ENCODE measurements at places on chromosomes 11 and 22.

GRCh38 chr11:34313099-34313517 lies 44.7 kb downstream of the ABTB2 start:
- no peak for DNase-seq

DNA sequence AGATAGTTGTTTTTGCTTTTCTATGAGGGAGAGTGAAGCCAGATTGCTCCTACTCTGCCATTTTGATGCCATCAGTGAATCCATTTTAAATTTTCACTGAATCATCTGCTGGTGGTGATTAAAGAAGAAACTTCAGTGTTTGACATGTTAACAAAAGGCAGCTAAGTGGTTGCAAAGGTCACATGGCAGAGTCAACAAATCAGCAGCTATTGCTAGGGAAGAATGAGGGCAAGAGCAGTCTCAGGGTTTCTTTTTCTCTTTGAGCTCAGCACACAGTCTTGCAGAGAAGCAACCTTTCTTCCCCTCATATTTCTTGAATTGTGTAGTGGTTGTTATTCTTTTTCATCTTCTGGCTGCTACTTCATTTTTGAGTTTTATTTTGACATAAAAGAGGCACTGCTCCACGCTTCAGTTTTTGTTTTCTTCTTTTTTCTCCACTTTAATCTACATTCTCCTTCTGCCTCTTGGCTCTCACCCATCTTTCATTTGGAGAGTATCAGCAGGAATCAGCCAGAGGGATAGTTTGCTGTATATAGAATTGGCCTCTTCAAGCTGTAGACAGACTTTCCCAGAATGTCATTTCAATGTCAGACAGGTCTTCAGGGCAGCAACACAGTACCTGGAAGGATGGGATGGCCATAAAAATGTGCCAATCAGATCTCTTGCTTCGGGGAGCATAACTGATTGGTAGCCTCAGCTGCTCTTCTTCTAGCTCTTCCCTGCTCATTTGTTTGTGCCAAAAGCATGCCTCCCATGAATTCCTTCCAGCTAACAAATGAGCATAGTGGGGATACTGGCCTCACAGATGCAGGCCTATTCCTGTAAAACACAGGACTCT lies 153.9 kb downstream of the TRPC6 start:
- DNase-seq: peak; percentile 12

DNA sequence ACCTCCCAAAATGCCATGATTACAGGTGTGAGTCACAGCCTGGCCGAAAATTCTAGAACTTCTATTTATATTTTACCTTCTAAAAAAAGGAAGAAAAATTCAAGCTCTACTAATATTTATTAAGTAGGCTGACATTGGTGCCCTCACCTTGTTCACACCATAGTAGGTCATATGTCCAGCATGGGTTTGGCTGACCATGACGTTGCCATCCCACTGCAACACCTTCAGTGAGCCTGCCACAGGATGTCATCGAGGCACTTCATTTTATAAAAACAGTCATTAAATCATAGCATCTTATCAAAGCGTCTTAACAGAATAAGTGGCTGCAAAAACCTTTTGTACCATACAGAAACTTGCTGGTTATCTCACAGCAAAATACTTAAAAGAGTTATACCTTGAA lies 58.3 kb downstream of the LRRC32 start:
- DNase-seq: no peak

DNA sequence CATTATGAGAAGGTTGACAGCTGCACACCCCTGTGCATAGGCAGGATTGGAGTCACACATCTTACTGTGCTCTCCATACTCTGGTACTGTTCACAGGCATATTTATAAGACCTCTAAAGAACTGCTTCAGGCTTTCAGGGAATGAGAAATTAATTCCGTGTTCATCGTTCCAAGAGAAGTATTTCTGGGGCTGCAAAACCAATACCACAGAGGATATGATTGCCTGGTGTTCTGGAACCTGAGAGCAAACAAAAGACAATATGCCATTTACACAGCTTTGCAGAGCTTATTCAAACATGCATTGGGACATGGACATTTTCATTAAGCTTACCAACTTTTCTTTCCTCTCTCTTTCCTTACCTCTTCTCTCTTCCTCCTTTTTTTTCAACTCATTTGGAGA lies 388.7 kb downstream of the NTM start:
- DNase-seq: no peak

DNA sequence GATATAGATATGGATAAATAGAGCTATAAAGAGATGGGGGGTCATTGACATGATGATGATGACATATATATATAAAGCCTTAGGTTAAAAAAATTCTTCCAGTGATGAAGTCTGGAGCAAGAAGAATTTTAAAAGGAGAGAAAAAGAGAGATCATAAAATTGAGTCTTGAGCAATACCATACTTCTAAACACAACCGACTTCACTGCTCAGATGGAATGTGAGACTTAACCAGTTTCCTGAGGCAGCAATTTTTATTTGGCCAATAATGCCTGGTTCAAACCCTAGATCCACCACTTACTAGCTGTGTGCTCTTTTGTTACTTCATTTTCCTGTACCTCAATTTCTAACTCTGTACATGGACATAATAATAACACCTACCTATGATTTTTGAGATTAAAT lies 229.5 kb downstream of the TTC28 start:
- no peak for DNase-seq

GRCh38 chr11:694563-695287 lies at the start of gene DEAF1:
Gene DEAF1 (minus strand): TSS chr11:695222. CDS start chr11:695047, 175 bp downstream.
- DNase-seq: peak; percentile 96

- peak; percentile 52 for DNase-seq
These were observed 6.1 kb upstream of the STIM1 start for GRCh38 chr11:3849297-3849874.

DNA sequence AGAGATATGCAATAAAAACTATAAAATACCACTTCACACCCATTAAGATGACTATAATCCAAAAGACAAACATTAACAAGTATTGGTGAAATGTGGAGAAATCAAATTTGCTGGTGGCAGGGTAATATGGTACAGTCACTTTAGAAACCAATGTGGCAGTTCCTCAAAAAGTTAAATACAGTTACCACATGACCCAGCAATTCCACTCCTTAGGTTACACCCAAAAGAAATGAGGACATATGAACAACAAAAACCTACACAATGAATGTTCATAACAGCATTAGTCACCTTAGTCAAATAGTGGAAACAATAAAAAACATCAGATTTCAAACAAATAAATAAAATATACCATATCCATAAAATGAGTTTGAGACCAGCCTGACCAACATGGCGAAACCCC lies 52.6 kb downstream of the RDX start:
- DNase-seq: no peak

GRCh38 chr11:75561426-75562047 lies 516 bp upstream of the SERPINH1 start:
- DNase-seq: no peak

GRCh38 chr11:1298695-1299492 lies 10.5 kb downstream of the TOLLIP start:
- peak; percentile 79 for DNase-seq

DNA sequence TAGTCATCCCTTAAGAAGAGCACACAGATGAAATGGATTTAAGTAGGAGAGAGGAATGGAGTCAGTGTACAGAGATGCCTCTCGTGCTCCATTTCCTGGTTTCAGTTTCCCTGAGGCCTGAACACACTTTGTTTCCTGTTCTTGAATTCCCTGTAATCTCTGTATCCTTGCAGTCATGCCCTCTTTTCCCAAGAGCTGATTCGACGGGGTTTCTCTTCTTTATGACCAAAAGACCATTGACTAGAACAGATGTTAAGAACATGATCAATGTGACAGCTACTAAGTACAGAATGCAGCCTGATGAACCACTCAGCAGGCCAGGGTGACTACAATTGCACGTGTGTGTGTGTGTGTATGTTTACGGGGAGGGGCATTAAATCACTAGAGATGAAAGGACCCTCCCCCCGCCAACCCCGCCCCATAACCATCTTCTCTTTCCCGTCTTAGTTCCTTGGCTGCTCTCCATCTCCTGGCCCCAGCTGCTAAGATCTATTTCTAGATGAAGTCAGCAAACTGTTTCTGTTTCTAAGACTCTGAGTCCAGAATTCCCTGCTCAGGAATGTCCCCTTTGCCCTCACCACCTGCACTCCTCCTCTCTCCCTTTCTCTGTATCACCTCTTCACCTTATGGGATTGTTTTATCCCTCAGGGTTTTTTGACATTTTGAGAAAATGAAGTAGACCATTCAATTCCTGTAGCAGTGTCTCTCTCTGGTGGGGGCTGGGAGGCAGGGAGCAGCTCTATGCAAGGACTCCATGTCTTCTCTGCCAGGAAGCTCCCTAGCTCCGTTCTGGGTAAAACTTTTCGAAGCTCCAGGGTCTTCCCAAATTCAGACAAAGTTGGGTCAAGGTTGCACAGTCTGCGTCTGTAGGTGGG lies 26.0 kb downstream of the SLC22A6 start:
- peak; percentile 55 for DNase-seq

GRCh38 chr11:106480581-106481190 lies 403.2 kb downstream of the AASDHPPT start:
- DNase-seq: peak; percentile 21

DNA sequence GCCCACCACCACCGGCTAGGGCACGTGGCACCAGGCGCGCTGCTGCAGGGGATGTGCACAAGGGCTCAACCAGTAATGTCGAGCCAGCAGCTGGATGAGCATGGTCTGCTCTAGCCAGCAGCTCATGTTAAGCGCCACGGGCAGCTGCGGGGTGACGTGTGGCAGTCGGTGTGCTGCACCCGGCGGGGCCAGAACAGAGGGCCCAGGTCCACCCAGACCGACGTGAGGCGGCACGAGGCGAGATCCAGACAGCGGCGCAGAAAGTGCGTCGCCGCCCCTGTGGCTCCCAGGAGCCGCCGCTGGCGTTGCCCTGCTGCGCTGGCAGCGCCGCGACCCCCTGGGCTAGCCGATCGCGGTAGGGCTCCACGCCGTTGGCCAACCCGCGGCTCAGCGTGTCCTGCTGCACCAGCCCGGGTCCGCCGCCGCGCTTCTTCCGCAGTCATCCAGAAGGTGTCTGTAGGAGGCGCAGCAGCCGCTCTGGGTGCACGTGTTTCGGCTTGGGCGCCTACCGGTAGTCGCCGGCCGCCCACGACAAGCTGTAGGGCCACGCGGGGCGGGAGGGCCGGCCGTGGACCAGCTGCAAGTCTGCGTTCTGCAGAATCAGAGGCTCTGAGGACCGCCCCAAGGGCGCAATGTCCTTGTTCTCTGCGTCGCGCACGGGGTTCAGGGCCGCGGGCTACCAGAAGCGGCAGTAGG lies 4.6 kb upstream of the GALR3 start:
- DNase-seq: peak; percentile 51

GRCh38 chr22:29197096-29197495 lies 8.6 kb upstream of the EMID1 start:
- DNase-seq: no peak

GRCh38 chr11:20374741-20375300 lies 11.3 kb downstream of the HTATIP2 start:
- peak; percentile 51 for DNase-seq

- DNase-seq: peak; percentile 19
These were observed 26.0 kb downstream of the SCGB1A1 start for GRCh38 chr11:62444835-62445234.

DNA sequence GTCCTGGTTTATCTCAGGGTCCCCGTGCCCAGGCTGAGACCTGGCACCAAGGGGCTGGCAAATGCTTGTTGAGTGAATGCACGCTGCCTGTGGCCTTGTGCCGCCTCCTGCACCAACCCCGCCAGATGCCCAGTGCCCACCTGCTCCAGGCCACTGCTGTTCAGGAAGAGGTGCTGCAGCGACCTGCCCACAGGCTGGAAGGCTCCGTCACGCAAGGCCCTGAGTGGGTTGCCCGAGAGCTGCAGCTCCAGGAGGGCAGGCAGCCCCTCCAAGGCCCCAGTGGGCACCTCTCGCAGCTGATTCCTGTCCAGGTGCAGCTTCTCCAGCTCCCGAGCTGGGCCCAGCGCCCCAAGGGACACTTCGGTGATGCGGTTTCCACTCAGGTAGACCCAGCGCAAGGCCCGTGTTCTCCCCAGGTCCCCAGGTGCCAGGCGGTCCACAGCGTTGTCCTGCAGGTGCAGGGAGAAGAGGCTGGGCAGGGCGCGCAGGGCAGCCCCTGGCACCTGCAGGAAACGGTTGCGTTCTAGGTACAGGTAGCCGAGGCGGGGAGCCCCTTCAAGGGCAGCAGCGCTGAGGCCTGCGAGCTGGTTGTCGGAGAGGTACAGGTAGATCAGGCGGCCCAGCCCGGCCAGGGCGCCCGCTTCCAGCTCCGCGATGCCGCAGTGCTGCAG lies 3.6 kb downstream of the CHADL start:
- DNase-seq: no peak

- no peak for DNase-seq
These were observed 386.4 kb downstream of the DCDC1 start for GRCh38 chr11:30983143-30983542.

DNA sequence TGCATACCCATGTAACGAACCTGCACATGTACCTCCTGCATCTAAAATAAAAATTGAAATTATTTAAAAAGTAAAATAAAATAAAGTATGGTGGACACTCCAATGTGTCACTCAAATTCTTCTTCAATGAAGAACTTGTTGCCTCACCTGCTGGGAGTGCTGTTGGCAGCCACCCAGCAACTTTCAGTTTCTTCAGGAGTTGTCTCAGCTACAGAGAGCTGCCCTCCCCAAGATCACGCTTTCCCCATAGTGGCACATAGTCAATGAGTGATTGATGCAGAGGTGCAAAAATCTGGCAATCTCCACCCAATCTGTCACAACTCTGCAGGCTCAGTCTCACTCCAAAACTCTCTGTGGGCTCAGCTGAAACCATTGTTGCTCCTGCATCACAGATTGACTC lies 92.3 kb upstream of the C11orf87 start:
- no peak for DNase-seq

GRCh38 chr11:63614136-63614671 lies at the start of gene PLAAT3:
Gene PLAAT3 (minus strand): TSS chr11:63614433. CDS start chr11:63614014, 419 bp downstream.
- no peak for DNase-seq

- DNase-seq: no peak
These were observed 141.0 kb downstream of the SOX6 start for GRCh38 chr11:16215352-16215751.

GRCh38 chr11:64247729-64248531 lies 1.2 kb upstream of the PPP1R14B start:
- DNase-seq: no peak

- no peak for DNase-seq
These were observed 99.2 kb upstream of the DBX1 start for GRCh38 chr11:20259506-20259905.

- no peak for DNase-seq
These were observed 14.6 kb upstream of the PHLDB1 start for GRCh38 chr11:118592616-118593367.

- no peak for DNase-seq
These were observed 60.8 kb downstream of the OTOG start for GRCh38 chr11:17607591-17608570.

DNA sequence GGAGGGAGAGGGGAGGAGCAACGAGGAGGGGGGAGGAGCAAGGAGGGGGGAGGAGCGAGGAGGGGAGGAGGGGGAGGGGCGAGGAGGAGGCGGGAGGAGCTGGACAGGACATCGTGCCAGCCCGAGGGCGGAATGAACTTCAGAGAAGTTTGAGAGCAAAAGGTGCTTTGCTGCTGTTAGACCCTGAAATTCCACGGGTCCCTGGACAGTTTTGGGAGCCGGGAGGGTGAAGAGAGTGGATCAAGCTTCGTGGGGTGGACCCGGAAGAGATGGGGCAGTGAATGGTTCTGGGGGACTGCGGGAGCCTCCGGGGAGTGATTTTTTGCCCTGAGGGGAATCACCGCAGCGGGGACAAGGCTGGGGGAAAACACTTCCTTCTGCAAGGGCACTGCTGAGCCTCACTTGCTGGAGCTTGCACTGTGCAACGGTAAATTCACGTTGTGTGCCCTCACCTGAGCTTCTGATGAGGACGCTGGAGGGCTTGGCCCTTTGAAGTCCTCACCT lies 10.7 kb upstream of the NLRP6 start:
- DNase-seq: peak; percentile 16
